H1 (cell line): ENCODE measurements at places on chromosomes 12 and 14. TPM values are rescaled to one million over a fixed set of nuclear protein-coding genes. Genes with fewer than 3 reads are reported as not detected.
A peak's percentile ranks its signal among the peaks of the same experiment; 100 is the strongest.

Gene GAS2L3
- 19.1 and 19.3 TPM in 2 replicates for total RNA-seq

Gene ASCL1
- total RNA-seq: not detected in 2 replicates

Gene SLCO1B3
- not detected in 2 replicates for total RNA-seq

Gene MSI1
- total RNA-seq: 51.9 and 53.1 TPM in 2 replicates

Gene HCAR3
- total RNA-seq: not detected in 2 replicates

Gene OAS3
- 0.73 and 1.1 TPM in 2 replicates for total RNA-seq

Gene CCDC91
- 23.1 and 23.8 TPM in 2 replicates for total RNA-seq

Gene WNT1
- not detected in 2 replicates for total RNA-seq

Gene VRTN
- 148 and 154 TPM in 2 replicates for total RNA-seq

Gene STON2
- 50.0 TPM in 2 replicates for total RNA-seq

GRCh38 chr12:124404162-124404784, 109.4 kb downstream of the RFLNA start:
- no peak for DNase-seq

GRCh38 chr14:83291714-83292113, 1758.1 kb upstream of the SEL1L start:
- DNase-seq: no peak

DNA sequence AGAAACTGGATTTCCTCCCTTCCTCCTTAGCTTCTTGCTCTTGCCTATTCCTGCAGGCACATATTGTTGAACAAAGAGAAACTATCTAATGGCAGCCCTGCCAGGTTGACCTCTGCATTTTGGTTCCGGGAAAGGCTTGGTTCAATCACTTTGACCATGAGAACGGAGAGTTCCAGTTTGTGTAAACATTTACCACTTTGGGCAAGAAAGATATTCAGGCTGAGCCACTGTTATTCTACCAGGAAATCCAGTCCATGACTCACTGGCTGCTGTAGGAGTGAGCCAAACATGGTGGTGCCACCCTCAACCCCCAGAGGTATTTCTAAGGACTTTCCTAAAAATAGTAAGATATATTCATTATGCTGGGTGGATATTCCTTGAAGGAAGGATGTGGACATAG, 242.2 kb upstream of the OR4E1 start:
- DNase-seq: no peak

DNA sequence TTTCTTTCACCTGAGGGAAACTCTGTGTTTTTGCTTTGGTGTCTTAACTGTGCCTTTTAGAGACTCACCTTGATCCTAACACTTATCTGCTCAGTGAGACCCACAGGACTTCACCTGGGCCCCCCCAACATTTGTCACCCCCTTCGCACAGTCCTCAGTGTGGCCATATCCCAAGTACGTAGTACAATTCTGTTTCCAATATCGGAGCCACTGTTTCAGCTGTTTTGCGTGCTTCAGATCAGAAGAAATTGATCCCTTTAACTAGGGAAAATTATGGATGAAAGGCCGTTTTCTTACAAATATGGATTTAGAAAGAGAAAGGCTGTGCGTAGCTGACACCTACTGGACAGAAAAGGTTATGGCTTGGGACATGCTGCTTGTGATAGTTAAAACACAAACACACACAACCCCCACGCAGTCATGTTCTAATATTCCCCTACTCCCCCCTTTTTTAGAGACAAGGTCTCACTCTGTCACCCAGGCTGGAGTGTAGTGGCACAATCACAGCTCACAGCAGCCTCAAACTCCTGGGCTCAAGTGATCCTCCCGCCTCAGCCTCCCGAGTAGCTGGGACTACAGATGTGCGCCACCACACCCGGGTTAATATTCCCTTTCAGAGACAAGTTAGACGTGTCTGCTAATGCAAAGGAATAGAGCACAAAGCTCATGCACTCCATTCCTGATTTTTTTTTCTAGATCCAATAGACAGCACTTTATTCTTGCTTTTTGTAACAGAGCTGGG, 3.6 kb upstream of the SLC7A8 start:
- DNase-seq: no peak

DNA sequence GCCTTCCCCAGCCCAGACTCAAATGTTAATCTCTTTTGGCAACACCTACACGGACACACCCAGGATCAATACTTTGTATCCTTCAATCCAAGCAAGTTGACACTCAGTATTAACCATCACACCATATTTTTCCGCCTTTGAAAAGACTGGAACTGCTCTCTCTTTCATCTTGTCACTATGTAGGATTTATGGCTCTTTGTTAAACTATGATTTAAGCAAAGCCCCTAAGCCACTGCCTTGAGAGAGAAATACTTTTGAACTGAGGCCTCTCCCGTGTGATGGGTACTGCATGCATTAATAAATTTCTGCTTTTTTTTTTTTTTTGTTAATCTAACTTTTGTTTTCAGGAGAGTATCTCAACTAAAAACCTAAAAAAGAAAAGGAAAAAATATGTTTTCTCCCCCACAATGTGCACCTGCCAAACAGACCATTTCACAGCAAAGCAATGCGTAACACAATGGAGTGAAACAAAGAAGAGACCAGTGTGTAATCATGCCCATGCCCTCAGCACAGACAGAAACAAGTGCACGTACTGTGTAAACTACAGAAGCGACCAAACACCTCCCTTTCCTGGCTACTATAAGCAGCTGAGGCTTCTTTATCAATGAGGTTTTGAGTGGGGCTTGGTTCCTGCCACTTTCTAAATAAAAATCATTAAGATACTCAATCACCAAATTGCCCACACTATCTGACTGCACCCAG, 28.3 kb upstream of the ETFBKMT start:
- no peak for DNase-seq

GRCh38 chr12:84804691-84805473, 107.7 kb downstream of the SLC6A15 start:
- DNase-seq: no peak

GRCh38 chr12:55965941-55966407, at the start of gene PMEL:
TSS of gene PMEL (minus strand) at chr12:55966042. CDS start at chr12:55966011, 31 bp downstream.
- DNase-seq: peak; percentile 64

- no peak for DNase-seq
Measured at GRCh38 chr14:93803408-93804318, 15.4 kb upstream of the PRIMA1 start.

- DNase-seq: no peak
Measured at GRCh38 chr12:109879351-109880042, 844 bp downstream of the GLTP start.

DNA sequence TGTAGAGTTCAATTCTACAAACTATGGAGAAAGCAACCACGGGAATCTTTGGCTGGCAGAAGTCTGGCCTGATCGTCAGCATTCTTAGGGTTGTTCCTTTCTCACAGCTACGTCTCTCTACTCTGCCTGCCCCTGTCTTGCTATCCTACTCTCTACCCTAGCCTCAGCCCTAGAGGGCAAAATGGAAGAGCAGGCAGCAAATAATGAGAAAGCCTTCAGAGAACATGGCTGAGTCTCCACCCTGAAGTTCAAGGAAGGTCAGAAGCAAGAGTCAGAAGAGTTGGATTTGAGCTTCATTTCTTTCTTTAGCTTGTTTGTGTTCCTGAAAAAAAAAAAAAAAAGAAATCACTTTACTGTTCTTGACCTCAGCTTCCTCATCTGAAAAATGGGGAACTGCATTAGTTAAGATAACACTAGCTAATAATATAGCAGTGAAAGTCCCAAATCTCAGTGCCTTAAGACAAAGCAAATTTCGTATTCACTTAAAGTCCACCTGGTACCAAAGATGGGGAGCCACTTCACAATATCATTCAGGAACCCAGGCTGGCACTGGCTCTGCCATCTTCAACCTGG, 50.2 kb upstream of the CCND2 start:
- DNase-seq: no peak

DNA sequence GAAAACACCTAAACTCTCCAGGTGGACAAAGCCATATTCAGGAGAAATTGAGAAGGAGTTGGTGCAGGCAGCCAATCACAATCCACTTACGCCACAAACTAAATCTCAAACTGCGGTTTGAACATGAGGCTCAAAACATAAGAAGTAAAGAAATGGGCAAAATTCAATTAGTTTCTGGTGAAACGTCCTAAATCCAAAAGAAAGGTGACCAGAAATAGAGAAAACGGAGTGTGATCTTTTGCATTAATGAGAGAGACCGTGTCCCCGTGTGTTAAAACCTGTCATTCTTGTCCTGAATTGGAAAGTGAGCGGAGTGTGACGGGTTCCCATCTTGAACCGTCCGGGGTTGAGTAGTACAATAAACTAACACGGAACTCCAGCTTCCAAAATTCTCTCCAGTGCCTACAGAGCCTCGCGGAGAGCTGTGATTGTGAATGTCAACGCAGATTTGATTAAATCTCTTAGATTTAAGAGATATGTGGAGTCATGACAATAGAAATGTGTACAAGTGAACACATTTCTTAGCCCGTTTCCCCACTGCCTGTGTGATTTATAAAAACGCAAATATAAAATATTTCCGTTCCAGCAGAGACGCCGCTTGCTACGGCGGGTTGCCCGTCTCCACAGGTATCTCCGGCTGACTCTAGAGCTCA, 595 bp upstream of the METAP2 start:
- DNase-seq: no peak

- DNase-seq: no peak
Measured at GRCh38 chr12:42360747-42361403, 34.9 kb downstream of the PPHLN1 start.

GRCh38 chr12:82329508-82329907, 28.7 kb downstream of the CCDC59 start:
- DNase-seq: no peak

DNA sequence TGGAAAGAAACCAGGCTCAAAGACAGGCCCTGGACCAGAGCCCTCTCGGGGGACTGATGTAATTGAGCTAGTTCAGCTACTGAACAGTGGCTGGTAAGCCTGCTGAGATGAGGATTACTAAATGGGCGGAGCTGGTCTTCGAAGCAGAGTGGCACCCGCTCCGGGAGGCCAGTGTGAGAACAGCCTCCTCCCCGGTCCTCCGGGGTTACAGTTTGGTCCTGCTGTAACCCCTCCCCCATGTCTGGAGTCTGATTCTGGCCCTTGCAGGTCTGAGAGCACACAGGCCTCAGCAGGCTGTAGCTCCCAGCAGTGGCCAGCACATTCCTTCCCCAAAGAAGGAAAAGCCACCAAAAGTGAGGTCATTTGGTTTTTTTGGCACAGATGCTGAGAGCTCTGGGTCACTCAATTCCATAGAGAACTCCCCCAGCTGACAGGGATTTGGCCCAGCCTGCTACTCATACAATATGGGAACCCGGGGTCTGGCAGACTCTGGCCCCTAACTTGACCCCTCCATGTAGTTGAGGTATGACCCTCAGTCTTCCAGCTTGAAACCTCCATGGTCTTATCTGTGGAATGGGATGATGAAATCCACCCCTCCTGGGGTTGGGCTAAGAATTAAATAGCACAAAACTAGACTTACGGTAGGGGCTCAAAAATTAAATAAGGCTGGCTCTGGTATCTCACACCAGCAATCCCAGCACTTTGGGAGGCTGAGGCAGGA, 39.0 kb downstream of the ACTN1 start:
- DNase-seq: no peak
